Activated CD4-positive, alpha-beta T cell treated with anti-CD3 and anti-CD28 coated beads for 24 hours (primary cell): ENCODE measurements at places on chromosomes 12 and 14.

GRCh38 chr12:113334786-113335539, at the start of gene SLC8B1:
TSS of gene SLC8B1 (minus strand) at chr12:113335109. CDS start at chr12:113332878, 2,231 bp downstream.
- peak; percentile 85 for DNase-seq

GRCh38 chr12:14892726-14893505, 7.3 kb upstream of the MGP start:
- DNase-seq: no peak

GRCh38 chr12:114407842-114408411, 2.0 kb upstream of the TBX5 start:
- DNase-seq: no peak

DNA sequence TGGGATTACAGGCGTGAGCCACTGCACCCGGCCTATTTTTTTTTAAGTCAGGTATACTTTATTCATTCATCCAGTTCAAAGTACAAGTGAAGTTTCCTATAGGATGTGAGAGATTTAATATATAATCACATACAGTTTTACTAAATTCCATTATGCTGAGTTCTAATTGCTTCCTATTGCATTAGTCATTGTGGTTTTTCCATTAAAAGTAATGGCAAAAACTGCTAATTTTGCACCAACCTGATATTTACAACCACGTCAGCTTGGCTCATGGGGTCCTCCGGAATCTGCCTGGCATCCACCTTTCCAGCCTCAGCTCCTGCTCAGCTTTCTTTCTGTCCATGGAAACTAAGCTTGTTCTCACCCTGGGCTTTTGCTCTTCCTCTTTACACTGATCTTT, 67.0 kb upstream of the CSRP2 start:
- no peak for DNase-seq

GRCh38 chr14:66651536-66652220, 143.7 kb downstream of the GPHN start:
- no peak for DNase-seq

GRCh38 chr12:131827961-131828534, at the start of gene MMP17:
TSS of gene MMP17 (plus strand) at chr12:131828393. CDS start at chr12:131828495, 102 bp downstream.
- no peak for DNase-seq

DNA sequence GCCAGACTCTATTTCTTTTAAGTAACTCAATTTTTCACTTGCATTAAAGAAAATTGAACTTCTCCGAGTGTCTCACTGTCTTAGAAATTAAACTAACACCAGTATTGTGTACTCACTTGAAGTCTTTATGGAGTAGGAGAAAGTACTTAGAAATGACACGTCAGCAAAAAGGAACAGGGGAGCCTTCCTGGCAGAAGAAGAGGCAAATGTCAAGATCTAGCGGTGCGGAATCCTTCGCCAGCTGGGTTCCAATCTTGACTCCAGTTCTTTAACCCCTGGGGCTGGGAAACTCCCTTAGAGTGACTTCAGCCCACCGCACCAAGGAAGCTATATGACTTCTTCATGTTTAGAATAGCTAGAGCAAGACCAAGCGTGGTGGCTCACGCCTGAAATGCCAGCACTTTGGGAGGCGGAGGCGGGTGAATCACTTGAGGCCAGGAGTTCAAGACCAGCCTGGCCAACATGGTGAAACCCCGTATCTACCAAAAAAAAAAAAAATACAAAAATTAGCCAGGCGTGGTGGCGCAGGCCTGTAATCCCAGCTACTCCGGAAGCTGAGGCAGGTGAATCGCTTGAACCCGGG, 34.4 kb downstream of the WBP11 start:
- peak; percentile 6 for DNase-seq

GRCh38 chr12:54265364-54265812, 14.5 kb downstream of the CBX5 start:
- no peak for DNase-seq

DNA sequence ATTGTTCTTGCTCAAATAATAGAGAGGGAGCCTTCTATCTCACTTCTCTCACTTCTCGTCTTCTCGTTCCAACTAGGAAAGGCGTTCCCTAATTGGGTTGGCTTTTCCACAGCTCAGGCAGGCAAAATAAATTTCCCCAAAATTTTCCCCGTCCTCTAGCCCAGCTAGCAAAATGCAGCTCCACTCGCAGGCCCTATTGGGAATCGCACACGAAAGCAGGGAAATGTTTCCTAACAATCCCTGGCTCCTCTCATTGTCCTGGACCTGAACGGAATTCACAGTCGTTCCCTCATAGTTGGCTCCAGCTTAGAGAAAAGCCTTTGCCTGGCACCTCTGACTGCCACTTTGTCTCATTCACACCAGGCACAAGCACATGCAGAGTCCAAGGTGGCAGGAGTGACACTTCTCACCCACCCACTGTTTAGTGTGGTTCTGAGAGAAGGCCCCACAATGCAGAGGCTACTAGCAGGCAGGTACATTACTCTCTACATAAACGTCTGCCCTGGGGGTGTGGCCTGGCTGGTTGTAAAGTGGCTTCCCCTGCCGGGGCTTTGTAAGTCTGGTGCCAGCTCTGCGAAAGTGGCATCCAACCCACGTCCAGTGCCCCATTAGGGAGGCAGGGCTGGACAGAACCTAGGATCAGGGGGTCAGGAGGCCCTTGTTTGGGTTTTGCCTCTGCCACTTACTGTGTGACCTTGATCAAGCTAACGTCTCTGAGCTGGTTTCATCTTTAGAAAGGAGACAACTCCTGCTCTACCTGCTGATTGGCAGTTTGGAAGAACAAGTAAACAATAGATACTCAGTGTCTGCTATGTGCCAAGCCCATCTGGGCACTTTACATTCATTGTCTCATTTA, 4.2 kb downstream of the SERPINA10 start:
- no peak for DNase-seq

DNA sequence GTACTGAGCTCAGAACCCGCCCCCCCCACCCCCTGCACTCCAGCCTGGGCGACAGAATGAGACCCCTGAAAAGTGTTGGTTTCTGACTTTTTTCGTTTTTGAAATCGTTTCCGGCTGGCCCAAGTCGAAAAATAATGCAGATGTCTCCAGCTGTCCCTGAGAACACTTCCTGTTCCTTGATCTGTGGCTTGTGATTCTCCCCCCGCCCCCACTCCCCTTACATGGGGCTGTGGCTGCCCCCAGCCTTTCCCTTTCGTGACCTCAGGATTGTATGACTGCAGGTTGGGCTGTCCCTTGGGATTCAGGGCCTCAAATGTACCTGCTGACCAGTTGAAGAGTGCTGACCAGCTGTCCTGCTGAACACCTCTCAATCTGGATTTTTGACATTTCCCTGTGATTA, 34.1 kb downstream of the NOC4L start:
- DNase-seq: no peak

DNA sequence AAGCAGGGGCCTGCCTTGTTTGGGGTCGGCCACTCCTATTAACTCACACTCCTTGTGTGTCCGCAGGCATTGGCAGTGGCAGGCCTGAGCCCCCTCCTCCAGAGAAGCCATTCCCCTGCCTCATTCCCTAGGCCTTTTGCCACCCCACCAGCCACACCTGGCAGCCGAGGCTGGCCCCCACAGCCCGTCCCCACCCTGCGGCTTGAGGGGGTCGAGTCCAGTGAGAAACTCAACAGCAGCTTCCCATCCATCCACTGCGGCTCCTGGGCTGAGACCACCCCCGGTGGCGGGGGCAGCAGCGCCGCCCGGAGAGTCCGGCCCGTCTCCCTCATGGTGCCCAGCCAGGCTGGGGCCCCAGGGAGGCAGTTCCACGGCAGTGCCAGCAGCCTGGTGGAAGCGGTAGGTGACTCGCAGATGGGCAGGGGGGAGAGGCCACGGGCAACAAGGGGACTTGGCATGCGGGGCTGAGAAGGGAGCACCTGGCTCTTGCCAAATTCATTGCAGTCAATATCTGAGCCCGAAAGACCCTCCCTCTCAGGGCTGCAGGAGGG, 106.3 kb upstream of the FKBP4 start:
- no peak for DNase-seq

GRCh38 chr14:89797148-89797547, 157.4 kb downstream of the EFCAB11 start:
- no peak for DNase-seq

GRCh38 chr12:51895378-51896135, 7.7 kb downstream of the ANKRD33 start:
- no peak for DNase-seq

GRCh38 chr14:95507174-95507573, 9.3 kb downstream of the SYNE3 start:
- DNase-seq: no peak

DNA sequence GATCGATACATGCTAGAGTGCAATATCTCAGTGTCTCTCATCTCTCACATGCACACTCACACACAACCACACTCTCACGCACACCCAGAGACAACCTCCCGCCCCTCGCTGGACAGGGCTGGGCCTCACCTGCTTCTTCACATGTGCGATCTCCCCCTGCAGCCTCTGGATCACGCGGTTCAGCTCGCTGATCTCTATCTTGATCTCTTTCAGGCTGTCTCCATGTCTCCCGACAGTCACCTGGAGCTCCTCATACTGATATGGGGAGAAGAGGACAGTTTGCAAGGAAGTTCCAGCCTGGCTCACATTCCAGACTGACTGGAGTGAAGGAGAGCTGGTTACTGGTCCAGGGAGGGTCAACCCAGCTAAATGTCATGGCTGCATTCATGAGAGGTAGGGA, 4.4 kb downstream of the KRT2 start:
- DNase-seq: no peak

- no peak for DNase-seq
Measured at GRCh38 chr14:77589099-77589498, 27.3 kb downstream of the SPTLC2 start.

- no peak for DNase-seq
Measured at GRCh38 chr12:108136697-108137096, 7.6 kb downstream of the WSCD2 start.

DNA sequence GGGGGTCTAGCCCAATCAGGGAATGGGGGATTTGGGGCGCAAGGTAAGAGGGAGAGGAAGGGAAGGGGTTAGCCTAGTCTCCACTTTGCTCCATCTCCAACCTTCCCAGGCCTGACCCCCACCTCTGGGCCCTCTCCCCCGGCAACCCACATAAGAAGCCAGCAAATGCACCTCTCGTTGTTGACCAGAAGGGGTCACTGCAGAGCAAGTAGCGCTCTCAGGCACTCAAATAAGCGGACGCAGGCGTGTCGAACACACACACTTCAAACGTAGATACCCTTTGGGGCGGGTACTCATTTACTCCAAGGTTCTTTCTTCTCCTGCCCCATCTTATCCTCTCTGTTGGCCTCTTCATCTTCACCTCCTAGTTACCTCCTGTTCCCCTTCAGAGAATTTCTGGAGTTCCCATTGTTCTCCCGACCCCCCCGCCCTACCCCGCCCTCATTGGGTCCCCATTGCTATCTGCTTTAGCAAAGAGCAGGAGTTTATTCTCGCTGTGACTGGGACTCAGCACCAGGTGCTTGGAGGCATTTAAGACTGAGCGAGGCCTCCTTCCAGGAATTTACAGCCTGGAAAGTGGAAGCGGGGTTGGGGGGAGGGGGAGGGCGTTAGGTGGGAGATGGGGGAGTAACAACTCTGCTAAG, 1.5 kb upstream of the SRRM4 start:
- peak; percentile 1 for DNase-seq
